Mesothelial cell of epicardium (in vitro differentiated cells): ENCODE measurements at places on chromosomes 5 and 9. TPM values are rescaled to one million over a fixed set of nuclear protein-coding genes. Genes with fewer than 3 reads are reported as not detected.

RNF14 gene
- total RNA-seq, result 34.0 to 36.5 TPM (median 35.1 TPM) in 3 replicates

LRRC19 gene
- not detected in 3 replicates for total RNA-seq

GRCh38 chr9:132241483-132241839 lies 79.6 kb downstream of the NTNG2 start:
- H3K4me1 ChIP-seq, result peaks cover 25% of the 10 kb centered on the region
- peak overlapping the region; percentile 97 for H3K27ac ChIP-seq
- peak overlapping the region; percentile 93 for H3K4me3 ChIP-seq
- peak; percentile 54 for DNase-seq
- H3K27me3 ChIP-seq, result peaks cover 24% of the 10 kb centered on the region

- no peaks in the 10 kb centered on the region for H3K27me3 ChIP-seq
- H3K27ac ChIP-seq, result no peak overlapping the region
- H3K36me3 ChIP-seq, result no peaks in the 10 kb centered on the region
- H3K4me3 ChIP-seq, result no peak overlapping the region
- peaks cover 24% of the 10 kb centered on the region for H3K4me1 ChIP-seq
Observed at GRCh38 chr5:54088081-54088480, 222.3 kb downstream of the ARL15 start.

- H3K4me3 ChIP-seq, result no peak overlapping the region
- H3K36me3 ChIP-seq, result no peaks in the 10 kb centered on the region
- H3K27ac ChIP-seq, result no peak overlapping the region
Observed at GRCh38 chr5:116865651-116866050, 291.0 kb upstream of the SEMA6A start.

- peaks cover 19% of the 10 kb centered on the region for H3K4me1 ChIP-seq
- DNase-seq, result no peak
- no peaks in the 10 kb centered on the region for H3K36me3 ChIP-seq
- H3K4me3 ChIP-seq, result no peak overlapping the region
Observed at GRCh38 chr5:38645508-38645907, 89.1 kb upstream of the LIFR start.

GRCh38 chr9:70170151-70170790 lies 88.5 kb upstream of the SMC5 start:
- DNase-seq, result peak; percentile 48
- no peaks in the 10 kb centered on the region for H3K27me3 ChIP-seq
- peak overlapping the region; percentile 33 for H3K27ac ChIP-seq
- no peak overlapping the region for H3K4me3 ChIP-seq
- peaks cover 20% of the 10 kb centered on the region for H3K4me1 ChIP-seq

GRCh38 chr9:88922091-88922490 lies 69.2 kb upstream of the S1PR3 start:
- no peak for DNase-seq
- H3K36me3 ChIP-seq, result peaks cover 2% of the 10 kb centered on the region
- peaks cover 3% of the 10 kb centered on the region for H3K4me1 ChIP-seq
- no peak overlapping the region for H3K27ac ChIP-seq
- no peaks in the 10 kb centered on the region for H3K27me3 ChIP-seq

- H3K4me3 ChIP-seq, result no peak overlapping the region
- peaks cover 43% of the 10 kb centered on the region for H3K4me1 ChIP-seq
- H3K27ac ChIP-seq, result no peak overlapping the region
- peaks cover 1% of the 10 kb centered on the region for H3K36me3 ChIP-seq
- H3K27me3 ChIP-seq, result peaks cover 28% of the 10 kb centered on the region
- DNase-seq, result no peak
Observed at GRCh38 chr5:142316681-142317080, 8.1 kb downstream of the SPRY4 start.
